ENCODE measurements at places on chromosomes 3 and 15.

DNA sequence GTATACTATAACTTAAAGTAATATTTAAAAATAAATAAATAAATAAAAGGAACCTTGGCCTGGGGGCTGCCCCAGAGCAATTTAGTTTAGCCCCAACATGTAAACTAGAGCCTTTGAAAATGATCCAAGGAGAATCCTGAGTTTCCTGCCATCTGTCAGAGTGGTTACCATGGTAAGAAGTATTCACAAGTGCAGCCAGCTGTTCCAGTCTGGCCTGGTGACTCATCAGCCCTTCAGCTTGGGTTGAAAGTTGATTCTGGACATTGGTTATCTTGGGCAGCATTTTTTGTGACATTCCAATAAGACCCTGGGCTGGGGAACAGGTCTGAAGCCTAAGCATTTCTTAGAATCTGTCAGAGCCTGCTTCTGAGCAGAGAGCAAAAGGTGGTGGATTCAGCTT is 72.7 kb upstream of the LRTM1 start:
- DNase-seq: peak; percentile 78

DNA sequence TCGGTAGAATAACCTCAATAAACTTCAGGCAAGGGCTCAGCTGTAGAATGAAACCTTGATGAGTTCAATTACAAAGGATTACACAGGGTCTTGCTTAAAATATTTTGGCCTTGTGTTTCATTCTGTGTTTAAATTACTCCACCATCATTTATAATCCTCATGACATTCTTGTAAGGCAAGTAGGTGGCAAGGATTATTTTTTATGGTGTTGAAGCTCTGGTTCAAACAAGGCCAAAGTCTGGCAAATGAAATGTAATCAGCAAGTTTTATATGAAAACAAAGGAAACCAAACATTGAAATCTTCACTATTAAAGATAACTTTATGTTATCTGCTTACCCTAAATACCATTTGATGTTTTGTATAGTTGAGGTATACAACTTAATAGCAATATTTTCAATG is 221.3 kb upstream of the HES1 start:
- no peak for DNase-seq

DNA sequence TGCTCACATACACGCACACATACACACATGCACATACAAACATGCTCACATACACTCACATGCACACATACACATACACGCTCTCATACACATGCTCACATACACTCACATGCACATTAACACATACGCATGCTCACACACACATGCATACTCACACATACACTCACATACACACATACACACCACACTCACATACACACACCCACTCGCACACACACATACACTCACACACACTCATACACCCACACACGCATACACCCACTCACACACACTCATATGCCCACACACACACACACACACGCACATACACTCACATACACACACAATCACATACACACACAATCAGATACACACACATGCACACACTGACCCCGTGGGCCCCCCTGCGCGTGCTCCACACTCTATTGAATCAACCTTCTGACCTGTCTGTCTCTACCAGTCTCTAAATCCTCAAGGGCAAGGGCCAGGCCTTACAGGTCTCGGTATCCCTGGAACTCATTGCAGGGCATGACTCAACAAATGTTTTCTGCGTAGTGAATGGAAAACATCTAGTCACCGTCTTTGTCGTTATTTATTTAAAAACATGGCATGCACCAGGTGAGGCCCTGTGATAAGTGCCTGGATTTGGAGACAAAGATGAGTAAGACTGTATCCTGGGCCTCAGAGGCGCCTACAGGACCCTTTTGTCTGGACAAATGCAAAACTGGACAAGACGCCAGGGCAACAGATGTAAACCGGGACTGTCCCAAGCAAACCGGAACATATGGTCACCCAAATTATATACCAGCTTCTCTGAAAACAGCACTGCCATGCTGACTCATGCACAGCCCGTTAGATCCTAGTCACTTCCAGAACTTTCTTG is 41.8 kb downstream of the GRK7 start:
- no peak for DNase-seq

DNA sequence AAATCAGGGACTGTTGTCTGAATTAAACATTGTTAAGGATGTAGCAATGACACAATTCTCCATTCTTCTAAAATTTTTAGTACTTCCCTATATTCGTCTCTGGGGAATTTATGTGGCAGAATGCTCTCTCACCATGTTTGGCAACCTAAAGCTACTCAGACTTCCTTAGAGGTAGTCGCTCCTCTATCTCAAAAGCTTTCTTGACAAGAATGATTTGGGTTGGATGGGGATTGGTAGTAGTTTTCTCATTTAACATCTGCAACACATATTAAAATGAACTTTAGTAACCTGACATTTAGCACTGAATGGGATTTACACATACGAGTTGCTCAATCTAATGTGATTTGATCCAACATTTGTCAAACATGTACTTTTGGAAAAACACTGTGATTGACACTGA is 233.3 kb downstream of the RBMS3 start:
- no peak for DNase-seq

DNA sequence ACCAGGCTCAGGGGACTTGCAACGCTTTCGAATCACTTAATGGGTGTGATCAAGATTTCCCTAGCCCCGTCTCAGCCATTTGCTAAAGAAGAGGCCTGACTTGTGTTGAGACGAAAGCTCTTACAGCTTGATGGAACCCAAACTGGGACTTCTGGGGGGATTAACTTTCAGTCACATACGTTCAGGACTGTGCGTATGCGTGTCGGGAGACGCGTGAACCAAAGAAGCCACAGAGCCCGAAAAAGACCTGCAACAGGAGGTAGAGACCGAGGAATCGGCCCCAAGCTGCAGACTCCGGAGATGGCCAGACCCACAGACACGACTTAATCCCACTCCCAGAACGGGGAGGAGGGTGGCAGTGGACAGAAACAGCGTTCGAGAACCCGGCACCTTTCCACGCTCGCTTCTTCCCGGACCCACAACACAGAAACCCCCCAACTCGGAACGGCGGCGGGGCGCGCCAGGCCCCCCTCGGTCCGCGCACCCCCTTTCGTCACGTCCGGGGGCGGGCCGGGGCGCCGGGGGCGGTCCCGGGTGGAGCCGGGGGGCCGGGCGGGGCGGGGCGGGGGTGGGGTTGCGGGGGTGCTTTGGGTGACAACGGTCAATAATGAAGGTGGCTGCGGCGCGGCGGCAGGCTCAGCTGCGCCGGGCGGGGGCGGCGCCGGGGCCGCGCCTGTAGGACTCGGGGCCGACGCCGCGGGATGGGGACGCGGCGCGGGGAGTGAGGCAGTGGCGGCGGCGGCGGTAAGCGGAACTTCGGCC is at the start of gene ATP11B:
TSS of gene ATP11B (plus strand) at position 604 of the 762 bp plus-strand sequence. CDS start 256 bp downstream, outside the sequence.
- peak; percentile 39 for DNase-seq

GRCh38 chr3:142896201-142896755 is 7.4 kb upstream of the PCOLCE2 start:
- peak; percentile 68 for DNase-seq

GRCh38 chr15:34598799-34599585 is 15.5 kb upstream of the GOLGA8B start:
- DNase-seq: no peak

- DNase-seq: no peak
Observed at GRCh38 chr3:71033681-71034220, 549.8 kb downstream of the FOXP1 start.

DNA sequence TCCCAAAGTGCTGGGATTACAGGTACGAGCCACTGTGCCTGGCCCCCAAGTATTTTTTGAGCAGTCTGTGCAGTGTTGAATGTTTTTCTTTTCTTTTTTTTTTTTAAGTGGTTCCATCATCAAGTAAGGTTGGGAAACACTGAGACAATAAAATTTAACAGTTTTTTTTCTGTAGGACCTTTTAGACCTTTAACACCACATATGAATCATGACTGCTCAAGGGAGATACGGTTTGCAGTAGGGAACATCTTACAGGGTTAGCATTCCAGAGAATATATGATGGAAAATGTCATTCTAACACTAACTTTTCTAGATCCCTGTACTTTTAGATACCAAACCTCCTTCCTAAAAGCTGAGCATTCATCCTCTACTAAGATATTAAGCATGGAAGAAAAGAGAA is 41.7 kb downstream of the SNX4 start:
- DNase-seq: peak; percentile 37

DNA sequence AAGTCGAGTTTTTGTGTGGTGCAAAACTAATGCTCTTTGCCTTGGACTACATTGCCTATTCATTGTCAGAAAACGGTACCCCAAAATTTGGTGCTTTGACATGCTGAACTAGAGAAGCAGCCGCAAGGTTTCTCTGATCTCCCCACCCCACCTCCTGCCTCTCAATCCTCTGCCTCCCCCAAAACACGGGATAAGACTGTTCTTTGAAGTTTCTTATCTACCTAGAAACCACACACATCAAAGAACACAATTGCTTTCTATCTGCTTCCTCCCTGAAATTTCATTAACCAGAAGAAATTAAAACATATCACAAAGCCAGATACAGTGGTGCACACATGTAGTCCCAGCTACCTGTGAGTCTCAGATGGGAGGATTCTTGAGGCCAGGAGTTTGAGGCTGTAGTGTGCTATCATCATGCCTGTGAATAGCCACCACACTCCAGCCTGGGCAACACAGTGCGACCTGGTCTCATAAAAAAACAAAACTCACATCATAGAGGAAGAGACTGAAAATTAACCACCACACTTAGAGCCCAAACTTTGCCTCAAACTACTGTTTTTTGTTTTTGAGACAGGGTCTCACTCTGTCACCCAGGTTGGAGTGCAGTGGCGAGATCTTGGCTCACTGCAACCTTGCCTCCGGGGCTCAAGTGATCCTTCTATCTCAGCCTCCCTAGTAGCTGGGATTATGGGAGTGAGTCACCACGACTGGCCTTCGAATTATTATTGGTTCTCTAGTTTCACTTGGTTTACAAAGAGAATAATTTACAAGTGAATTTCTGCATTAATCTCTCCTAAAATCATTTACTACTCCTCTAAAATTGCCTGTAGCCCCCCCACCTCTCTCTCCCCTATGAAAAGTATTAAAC is 2.7 kb upstream of the PCNP start:
- peak; percentile 22 for DNase-seq

DNA sequence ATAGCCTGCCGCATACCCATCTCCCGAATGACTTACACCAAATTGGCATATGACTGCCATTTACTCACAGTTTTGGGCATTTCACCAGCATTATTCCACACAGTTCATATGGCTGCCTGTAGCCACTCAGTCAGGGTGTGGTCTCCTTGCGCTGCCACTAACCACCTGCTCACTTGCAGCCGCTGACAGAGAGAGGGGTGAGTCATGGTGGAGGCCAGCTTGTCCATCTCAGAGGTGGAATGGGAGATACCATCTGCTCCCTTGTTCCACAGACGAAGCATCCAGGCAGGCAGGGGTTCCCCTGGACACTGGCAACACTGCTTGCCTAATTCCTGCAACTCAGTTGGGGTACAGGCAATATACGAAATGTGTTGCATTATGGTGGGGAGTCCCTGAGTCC is 15.6 kb downstream of the CCRL2 start:
- DNase-seq: peak; percentile 85

- no peak for DNase-seq
Observed at GRCh38 chr15:25056484-25057425, 102.0 kb downstream of the SNRPN start.

- DNase-seq: no peak
Observed at GRCh38 chr3:105853801-105854432, 14.9 kb downstream of the CBLB start.

DNA sequence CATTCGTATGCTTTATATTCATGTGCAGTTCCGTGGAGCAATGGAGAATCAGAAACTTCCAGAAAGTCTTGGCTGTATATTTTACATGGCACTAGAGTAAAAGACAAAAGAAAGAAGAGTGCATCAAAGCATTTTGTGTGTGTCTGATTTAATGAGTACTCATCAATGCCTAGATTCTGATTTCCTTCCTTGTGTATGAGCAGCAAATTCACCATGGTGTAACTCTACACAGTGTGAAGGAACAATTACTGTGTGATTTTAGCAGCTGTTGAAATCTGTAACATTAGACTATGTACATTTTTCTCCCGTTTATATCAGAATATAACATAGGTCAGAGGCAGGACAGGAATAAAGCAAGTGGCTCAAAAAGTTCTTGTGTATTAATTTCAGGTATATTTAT is 102.0 kb upstream of the TSC22D2 start:
- no peak for DNase-seq

DNA sequence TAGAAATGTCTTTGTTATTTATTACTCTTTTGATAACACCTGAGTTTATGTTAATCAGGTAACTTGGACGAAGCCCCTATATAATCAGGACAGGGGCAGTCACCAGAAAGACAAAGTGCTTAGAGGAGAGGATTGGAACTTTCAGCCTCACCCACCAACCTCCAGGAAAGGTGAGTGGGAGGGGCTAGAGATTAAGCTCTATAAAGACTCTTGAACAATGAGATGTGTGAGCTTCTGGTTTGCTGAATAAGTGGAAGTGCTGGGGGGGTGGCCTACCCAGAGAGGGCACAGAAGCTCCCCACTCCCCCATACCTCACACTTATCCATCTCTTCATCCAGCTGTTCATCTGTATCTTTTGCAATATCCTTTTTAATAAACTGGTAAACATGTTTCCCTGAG is 73.9 kb downstream of the TTBK2 start:
- no peak for DNase-seq

DNA sequence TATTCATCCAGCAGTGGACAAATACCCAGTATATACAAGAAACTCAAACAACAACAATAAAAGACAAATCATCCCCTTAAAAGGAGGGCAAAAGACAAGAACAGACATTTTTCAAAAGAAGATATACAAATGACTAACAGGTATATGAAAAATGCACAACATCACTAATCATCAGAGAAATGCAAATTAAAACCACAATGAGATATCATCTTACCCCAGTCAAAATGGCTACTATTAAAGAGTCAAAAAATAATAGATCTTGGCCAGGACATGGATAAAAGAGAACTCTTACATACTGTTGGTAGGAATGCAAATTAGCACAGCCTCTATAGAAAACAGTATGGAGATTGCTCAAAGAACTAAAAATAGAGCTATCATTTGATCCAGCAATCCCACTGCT is 16.9 kb downstream of the DHX36 start:
- no peak for DNase-seq

DNA sequence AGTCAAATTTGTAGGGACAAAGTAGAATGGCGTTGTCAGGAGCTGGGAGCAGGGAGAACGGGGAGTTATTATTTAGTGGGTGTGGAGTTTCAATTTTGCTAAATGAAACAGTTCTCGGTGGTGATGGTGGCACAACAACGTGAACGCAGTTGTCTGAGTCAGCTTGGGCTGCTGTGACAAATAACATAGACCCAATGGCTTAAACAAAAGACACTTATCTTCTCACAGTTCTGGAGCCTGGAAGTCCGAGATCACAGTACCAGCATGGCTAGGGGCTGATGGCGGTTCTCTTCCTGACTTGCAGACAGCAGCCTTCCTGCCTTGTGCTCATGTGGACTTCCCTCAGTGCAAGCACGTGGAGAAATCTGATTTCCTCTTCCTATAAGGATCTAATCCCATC is 90.2 kb downstream of the CHSY1 start:
- DNase-seq: no peak

DNA sequence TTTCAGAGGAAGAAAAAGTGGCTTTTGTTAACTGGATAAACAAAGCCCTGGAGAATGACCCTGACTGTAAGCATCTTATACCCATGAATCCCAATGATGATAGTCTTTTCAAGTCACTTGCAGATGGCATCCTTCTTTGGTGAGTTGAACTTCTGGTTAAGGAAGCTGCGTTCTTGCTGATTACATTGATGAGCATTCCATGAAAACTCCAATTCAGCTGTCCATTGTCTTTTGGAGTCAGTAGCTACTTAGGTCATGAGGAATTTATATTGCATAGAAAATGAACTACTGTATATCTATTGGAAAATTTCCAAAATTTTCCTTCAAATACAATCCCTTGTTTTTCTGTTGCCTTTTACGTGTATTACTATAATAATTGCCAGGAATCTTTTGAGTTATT is 47.7 kb upstream of the TRPC1 start:
- no peak for DNase-seq

- no peak for DNase-seq
Observed at GRCh38 chr3:97896547-97896946, 74.7 kb downstream of the CRYBG3 start.

Data from NCI-H226 (cell line).